Esophagus muscularis mucosa (tissue), 4 donors: ENCODE measurements at places on chromosomes 6 and 20. TPM values are rescaled to one million over a fixed set of nuclear protein-coding genes. Genes with fewer than 3 reads are reported as not detected.

PCK1 gene
- 0.06 TPM for total RNA-seq

PAX1 gene
- not detected for total RNA-seq

LGSN gene
- not detected for total RNA-seq

ASCC3 gene
- total RNA-seq = 24.5 TPM

POFUT1 gene
- total RNA-seq = 30.2 TPM

FNDC11 gene
- total RNA-seq = 0.23 TPM

GCM1 gene
- not detected for total RNA-seq

DLK2 gene
- 0.33 TPM for total RNA-seq

SLC22A7 gene
- total RNA-seq = not detected

ADRM1 gene
- 184 TPM for total RNA-seq

RSPH9 gene
- total RNA-seq = not detected

TCP11 gene
- total RNA-seq = 0.83 TPM
